Natural killer cell (primary cell): ENCODE measurements at places on chromosomes 12 and 14. TPM values are rescaled to one million over a fixed set of nuclear protein-coding genes. Genes with fewer than 3 reads are reported as not detected.

The TRPV4 gene
- total RNA-seq = not detected

GRCh38 chr12:75471902-75472890 is 8.4 kb upstream of the GLIPR1 start:
- no peaks in the 10 kb centered on the region for H3K36me3 ChIP-seq
- no peaks in the 10 kb centered on the region for H3K4me1 ChIP-seq
- no peaks in the 10 kb centered on the region for H3K27me3 ChIP-seq
- no peak for DNase-seq

DNA sequence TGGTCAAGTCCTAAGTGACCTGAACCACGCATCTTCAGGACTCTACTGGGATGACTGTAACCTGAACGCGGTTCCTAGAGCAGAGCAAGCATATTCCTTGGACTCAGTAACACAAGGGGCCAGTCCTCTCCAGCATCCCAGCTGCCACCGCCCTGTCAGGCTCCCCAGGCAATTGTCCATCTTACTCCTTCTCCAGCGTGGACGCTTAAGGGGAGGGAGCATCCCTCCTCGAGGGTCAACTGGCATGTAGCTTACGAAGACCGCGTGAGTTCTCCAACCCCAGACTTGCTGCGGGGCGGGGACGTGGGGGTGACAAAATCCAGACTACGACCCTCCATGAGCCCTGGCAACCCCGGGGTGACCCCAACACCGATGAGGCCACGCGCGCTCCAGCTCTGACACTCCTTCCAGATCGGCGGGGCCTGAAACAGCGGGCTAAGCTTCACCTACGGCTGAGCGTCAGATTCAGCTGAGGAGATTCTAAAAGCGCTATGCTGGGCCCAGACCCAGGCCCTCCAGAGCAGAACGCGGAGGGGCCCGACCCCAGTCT is 846 bp upstream of the MTHFD1 start:
- peak overlapping the region; percentile 63 for H3K27ac ChIP-seq
- peak overlapping the region; percentile 87 for H3K4me3 ChIP-seq
- H3K4me1 ChIP-seq = peaks cover 22% of the 10 kb centered on the region
- peaks cover 2% of the 10 kb centered on the region for H3K36me3 ChIP-seq

- H3K4me1 ChIP-seq = peaks cover 61% of the 10 kb centered on the region
- H3K4me3 ChIP-seq = no peak overlapping the region
- no peaks in the 10 kb centered on the region for H3K27me3 ChIP-seq
- no peak for DNase-seq
Observed at GRCh38 chr12:122977655-122978392, 2.7 kb upstream of the ARL6IP4 start.

GRCh38 chr12:76316468-76316867 is 31.7 kb downstream of the BBS10 start:
- H3K4me3 ChIP-seq = no peak overlapping the region
- DNase-seq = no peak
- no peaks in the 10 kb centered on the region for H3K36me3 ChIP-seq
- no peaks in the 10 kb centered on the region for H3K4me1 ChIP-seq

DNA sequence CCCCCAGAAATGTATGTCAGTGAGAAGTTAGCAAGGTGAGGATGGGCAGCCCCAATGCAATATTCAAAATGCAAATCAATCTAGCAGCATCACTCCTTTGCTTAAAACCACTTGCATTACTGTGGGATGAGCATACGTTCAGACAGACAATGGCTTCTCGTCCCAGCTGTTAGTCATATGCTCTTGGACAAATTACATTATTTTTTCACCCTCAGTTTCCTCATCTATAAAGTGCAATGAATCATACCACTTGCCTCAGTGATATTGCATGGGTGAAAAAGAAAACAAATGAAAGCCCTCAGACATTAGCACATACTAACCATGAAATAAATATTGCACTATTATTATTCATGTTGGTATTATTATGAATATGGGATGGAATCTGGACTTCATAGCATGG is 132.3 kb downstream of the C12orf75 start:
- H3K4me1 ChIP-seq = no peaks in the 10 kb centered on the region
- no peak overlapping the region for H3K4me3 ChIP-seq
- H3K27me3 ChIP-seq = no peaks in the 10 kb centered on the region
- DNase-seq = no peak
- H3K36me3 ChIP-seq = no peaks in the 10 kb centered on the region
